Calu3 (cell line): ENCODE measurements at places on chromosomes 16 and 17. TPM values are rescaled to one million over a fixed set of nuclear protein-coding genes. Genes with fewer than 3 reads are reported as not detected.

Gene PRSS27
- 2.0 and 2.4 TPM in 2 replicates for total RNA-seq

GRCh38 chr16:27427538-27427937 lies 25.6 kb downstream of the IL21R start:
- no peak for DNase-seq

- DNase-seq, result no peak
Measured at GRCh38 chr17:28892024-28892423, 5.5 kb downstream of the FLOT2 start.

GRCh38 chr17:82212331-82213250 lies at the start of gene CCDC57:
TSS of gene CCDC57 (minus strand) at chr17:82212842. CDS start at chr17:82201944, 10,898 bp downstream.
- peak; percentile 82 for DNase-seq
